Erythroblast (primary cell): ENCODE measurements at places on chromosomes 4 and X.
A peak's percentile ranks its signal among the peaks of the same experiment; 100 is the strongest.

DNA sequence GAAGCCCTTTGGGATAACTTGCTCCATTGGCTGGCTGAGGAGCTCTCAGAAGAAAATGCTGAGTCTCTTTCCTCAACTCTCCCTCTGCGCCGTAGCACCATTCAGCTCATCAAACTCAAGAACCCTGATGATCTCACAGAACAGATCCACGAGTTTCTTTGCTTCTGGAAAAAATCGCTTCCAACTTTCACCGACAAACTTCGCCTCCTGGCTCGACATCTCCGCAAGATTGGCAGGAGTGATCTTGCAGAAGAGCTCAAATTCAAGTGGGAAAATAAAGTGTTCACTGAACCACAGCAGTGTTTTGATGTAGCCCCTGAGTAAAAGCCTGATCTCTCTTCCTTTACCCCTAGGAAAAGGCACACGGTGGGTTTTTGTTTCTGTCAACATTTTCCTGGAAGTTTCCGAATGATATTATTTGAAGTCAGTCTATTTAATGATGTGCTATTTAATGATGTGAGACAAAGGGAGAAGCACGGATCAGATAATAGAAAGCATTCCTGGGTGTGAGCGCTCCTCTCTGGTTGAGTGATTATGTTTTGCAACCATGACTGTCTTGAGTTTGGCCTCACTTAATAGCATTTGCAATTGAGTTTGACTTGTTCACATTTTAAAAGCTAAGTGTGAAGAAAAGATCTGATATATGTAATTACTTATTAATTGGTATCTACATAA, 62.2 kb downstream of the DTHD1 start:
- no peak for DNase-seq

GRCh38 chr4:84568496-84568895, 14.4 kb upstream of the CDS1 start:
- no peak for DNase-seq

DNA sequence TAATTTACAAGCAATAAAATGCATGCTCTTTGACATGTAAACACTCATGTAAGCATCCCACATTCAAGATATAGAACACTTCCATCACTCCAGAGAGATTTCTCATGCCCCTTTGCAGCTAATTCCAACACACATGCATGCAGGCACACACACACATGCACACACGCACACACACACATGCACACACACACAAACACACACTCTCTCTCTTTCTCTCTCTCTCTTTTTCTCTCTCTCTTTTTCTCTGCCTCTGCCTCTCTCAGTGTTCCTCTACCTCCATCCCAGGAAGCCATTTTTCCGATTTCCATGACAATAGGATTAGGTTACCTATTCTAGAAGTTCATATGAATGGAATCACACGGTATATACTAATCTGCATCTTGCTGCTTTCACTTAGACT, 11.9 kb upstream of the SOD3 start:
- no peak for DNase-seq

DNA sequence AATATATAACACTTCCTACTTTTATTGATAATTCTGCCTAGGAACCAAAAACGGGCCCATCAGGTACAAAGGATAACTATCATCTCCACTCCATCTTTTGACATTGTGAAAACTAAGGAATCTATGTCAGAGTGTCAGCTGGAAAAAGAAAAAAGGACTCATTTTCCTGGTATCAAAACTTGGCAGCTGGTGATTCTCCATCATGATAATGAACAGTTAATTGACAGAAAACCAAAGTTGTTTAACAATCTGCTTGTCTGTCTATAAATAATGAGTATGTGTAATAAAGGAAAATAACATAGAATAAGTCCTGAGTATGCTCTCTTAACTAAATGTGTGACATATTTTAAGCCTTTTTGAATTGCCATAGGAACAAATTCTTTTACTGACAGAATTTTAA, 31.4 kb downstream of the CXorf58 start:
- peak; percentile 58 for DNase-seq

DNA sequence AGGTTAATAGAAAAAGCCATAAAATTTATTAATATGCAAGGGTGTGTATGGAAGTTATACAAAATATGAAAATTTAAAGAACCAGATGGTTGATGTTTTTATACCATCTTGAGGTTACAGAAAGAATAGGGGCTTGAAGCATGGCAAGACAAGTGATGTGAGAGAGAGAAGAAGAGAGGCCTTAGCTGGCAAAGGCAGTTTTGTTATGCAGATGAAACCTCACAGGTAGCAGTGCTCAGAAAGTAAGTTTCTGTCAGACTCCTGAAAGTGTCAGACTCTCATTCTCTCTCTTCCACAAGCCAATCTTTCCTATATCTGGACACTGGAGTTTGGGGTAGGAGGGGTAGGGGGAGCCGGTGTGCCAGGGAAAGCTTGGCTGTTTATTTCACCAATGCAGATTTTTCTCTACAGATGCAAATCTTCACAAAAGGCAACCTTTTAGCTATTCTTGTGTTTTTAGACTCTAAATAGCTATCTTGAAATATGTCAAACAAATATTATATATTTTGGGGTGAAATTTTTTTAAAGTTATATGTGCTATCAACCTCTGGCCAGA, 124.5 kb downstream of the CFAP299 start:
- no peak for DNase-seq

- no peak for DNase-seq
Measured at GRCh38 chr4:125992891-125993290, 678.1 kb downstream of the FAT4 start.

- DNase-seq, result no peak
Measured at GRCh38 chr4:94372991-94373390, 30.4 kb upstream of the HPGDS start.

- no peak for DNase-seq
Measured at GRCh38 chr4:123450393-123450792, 53.8 kb downstream of the SPRY1 start.

DNA sequence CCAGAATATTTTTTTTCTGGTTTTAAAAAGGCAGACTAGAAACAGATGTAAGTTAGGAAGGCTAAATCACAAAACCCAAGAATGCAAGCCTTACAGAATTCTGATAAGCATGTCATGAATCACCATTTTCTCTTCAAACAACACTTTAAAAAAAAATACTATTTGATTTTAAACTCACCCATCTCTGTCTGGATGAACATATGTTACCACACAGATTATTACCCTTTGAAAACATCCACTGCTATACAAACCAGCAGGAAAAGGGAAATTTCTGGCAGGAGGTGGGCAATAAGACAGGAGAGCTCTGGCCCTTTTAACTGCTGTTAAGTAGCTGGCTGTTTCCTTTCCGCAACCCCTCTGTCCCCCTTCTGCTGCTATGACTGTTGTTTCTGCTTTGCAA, 317.7 kb upstream of the NOCT start:
- DNase-seq, result no peak

GRCh38 chr4:101014417-101014816, 332.9 kb downstream of the PPP3CA start:
- no peak for DNase-seq
